ENCODE measurements at places on chromosomes 11 and 22.

DNA sequence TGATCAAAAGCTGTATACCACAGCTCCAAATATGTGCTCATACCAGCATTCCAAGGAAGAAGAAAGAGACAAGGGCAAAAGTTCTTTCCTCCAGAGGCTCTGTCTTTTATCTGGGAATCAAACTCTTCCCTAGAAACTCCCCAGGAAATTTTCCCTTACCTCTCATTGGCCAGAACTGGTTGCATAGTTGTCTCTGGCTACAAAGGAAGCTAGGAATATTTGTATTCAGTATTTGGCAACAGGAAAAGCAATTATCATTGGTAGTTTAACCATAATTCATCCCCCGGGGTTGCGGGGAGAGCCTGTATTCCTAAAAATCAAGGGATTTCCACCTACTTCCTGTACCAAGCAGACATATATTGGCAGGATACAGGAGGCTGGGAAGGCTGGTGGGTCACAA lies 10.5 kb upstream of the ZFTA start:
- no peak for DNase-seq

DNA sequence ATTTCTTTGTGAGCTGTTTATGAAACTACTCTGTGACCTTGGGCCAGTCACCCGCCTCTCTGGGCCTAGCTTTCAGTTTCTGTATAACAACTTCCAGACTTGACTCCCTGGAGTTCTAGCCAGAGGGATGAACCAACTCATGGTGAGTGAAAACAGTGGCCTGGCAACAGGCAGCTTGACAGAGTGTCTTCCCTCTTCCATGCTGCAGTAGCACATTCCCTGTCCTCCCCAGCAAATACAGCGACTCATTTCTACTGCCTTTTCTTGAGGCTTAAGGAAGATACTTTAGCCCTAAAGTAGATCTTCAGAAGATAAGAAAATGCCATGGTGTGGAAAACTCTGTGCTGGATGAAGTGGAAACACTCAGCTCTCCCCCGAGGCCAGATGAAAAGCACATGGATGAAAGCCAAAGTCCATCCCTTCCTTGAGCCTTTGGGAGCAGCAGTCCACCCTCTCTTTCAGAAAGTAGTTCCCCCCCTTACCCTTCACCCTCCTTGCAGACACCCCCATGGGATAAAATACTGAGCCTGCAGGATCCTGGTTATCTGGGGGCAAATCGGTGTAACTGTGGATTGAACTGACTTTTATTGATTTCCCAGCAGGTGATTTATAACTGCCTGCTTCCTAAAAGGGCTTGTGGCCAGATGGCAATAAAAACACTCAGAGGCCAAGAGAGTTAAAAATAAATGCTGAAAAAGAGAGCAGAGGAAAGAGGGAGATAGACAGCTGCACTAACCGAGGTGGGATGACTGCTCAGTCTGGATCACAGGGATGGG lies 24.1 kb downstream of the IRAG1 start:
- DNase-seq, result peak; percentile 17

DNA sequence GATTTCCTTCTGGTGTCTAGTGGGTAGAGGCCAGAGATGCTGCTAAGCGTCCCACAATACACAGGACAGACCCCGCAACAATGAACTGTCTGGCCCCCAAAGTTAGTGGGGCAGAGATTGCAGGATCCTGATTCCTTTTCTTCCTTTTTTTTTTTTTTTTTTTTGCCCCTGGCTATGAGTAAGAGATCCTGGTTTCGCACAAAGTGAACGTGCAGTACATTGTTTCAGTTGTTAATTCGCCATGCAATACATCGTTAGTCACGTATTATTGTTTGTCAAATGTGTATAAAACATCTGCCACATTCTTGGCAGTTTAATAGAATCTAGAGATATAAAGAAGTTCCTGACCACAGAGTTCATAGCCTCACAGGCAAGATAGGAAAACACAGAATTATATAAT lies 20.2 kb downstream of the ST3GAL4 start:
- DNase-seq, result no peak

GRCh38 chr11:71197096-71197495 lies 55.3 kb downstream of the SHANK2 start:
- no peak for DNase-seq

GRCh38 chr11:117421041-117421440 lies 93.4 kb downstream of the CEP164 start:
- no peak for DNase-seq

- DNase-seq, result no peak
Measured at GRCh38 chr22:31962387-31963125, 18.2 kb downstream of the YWHAH start.

DNA sequence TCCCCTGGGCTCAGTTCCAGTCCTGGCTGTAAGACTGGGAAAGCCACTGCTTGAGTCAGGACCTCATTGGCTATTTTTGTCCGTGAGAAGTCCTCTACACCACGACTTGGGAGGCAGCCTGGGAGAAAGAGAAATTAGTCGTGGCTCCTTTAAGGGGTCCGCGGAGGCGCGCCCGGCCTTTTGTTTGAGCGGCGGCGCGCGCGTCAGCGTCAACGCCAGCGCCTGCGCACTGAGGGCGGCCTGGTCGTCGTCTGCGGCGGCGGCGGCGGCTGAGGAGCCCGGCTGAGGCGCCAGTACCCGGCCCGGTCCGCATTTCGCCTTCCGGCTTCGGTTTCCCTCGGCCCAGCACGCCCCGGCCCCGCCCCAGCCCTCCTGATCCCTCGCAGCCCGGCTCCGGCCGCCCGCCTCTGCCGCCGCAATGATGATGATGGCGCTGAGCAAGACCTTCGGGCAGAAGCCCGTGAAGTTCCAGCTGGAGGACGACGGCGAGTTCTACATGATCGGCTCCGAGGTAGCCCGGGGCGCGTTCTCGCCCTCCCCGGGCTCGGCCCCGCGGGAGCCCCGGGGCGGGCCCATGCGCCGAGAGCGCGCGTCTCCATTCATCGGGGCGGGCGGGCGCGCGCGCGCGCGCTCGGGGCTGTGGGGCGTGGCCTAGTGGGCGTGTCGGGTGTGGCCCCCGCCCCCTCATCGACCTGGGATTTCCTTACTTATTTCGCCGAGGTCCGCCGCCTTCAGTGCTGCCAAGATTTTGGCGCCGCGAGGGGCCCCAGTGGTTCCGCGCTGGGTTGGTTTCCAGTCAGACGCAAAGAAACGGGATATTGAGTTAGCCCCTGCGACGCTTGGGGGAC lies at the start of gene SMARCB1:
SMARCB1 (plus strand) TSS at position 215 of the 848 bp plus-strand sequence; CDS start at position 419, 204 bp downstream.
- peak; percentile 57 for DNase-seq

GRCh38 chr11:69721745-69722144 lies 17.9 kb upstream of the FGF19 start:
- DNase-seq, result no peak

- DNase-seq, result no peak
Measured at GRCh38 chr11:88359541-88359940, 22.0 kb upstream of the CTSC start.

DNA sequence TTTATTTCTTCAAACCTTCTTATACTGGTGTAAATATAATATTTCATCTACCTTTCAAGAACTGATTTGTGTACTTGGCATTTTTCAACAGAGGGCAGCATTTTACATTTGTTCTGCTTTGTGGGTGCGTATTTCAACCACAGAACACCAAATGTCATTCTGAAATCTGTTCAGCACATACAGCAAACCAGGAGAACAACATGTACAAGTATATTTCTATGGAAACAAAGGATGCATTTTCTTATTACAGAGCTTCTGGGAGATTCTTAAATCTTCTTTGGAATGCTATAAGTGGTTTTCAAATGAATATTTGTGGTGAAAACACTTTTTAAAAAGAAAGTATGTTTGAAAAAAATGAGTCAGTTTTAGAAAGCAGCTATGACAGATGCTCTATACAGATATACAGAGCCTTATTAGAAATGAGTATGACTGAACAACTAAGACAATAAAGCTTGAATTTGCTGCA lies 946.0 kb downstream of the FAM181B start:
- DNase-seq, result no peak
